SK-N-MC (cell line): ENCODE measurements at places on chromosomes 12 and 14.

GRCh38 chr12:105171691-105172436 lies 64.1 kb downstream of the APPL2 start:
- no peak for DNase-seq

DNA sequence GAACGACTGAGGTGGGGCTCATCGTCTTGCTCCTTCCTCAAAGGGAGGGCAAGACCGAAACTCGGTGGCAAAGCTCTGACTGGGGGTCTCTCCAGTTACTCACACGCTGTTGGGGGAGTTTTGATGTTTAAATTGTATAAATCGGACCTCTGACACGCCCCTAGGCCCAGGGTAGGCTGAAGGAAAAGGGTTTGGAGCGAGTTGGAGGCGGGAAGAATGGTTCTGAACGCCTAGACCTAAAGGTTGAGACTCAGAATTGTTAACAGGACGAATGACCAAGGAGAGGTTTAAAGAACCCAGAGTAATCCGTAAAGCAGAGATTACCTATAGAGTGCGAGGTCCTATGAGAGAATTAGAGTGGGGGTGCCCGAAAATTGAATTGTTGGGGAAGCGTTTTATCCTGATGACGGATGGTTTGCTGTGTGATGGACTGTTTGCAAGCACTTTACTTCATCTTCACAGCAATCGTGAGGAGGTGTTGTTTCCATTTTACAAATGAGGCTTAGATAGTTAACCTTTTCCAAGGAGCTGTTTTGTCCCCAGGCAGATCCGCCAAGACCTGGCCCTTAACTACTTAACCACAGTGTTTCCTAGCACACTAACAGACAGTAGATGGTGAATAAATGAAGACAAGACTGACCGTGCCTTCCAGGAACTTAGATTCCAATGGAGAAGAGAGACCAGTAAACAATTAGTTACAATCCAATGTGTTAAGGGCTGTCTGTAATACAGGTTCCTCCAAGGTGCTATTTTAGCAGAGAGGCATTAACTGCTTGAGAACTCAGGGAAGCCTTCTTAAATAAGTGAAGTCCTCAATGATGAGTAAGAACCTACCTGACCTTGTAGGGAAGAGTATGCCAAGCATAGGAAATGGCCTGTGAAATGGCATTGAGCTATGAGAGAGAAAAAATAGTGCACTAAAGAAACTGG lies 929 bp upstream of the UBE2N start:
- DNase-seq: no peak

GRCh38 chr12:110277530-110278254 lies 3.4 kb upstream of the ATP2A2 start:
- no peak for DNase-seq

GRCh38 chr14:96303981-96304380 lies 48.0 kb downstream of the BDKRB1 start:
- no peak for DNase-seq

DNA sequence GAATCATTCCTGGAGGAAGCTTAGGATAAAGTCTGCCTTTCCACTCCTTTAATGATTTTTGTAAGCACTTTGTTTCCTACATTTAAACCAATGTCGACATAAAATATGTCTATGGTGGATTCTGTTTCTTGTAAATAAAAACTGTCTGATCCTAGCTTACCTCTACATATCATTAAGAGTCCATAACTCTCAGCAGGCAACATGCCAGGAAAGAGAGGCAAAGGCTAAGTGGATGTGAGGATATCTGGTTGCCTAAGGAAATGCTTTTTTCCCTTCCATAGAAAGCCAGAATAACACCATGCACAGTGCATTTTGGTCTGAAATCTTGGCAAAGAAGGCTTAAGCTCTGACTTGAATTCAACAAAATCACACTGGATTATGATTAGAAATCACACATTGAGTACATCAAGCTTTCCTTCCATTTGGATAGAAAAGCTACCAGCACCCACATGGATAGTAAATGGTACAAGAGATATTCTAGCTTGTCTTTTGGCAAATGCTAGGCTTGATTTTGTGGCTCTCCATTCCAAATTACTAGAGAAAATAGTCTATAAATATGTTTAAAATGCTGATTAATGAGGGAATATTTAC lies 57.0 kb upstream of the CNTN1 start:
- DNase-seq: no peak
